ENCODE measurements at places on chromosomes 3 and 15. TPM values are rescaled to one million over a fixed set of nuclear protein-coding genes. Genes with fewer than 3 reads are reported as not detected.

The EEF1AKMT4 gene
- 4.0 TPM for total RNA-seq

The SNURF gene
- total RNA-seq, result 37.3 TPM

The FBXL22 gene
- 21.2 TPM for total RNA-seq

The SCAANT1 gene
- total RNA-seq, result not detected

The LYZL4 gene
- not detected for total RNA-seq

The OCA2 gene
- 8.0 TPM for total RNA-seq

The GABRR3 gene
- total RNA-seq, result not detected

The CX3CR1 gene
- total RNA-seq, result 0.28 TPM

The TNNC1 gene
- 1.5 TPM for total RNA-seq

The ZNF385D gene
- total RNA-seq, result 15.8 TPM

The CCR9 gene
- total RNA-seq, result not detected

The FGF7 gene
- total RNA-seq, result 63.6 TPM

The CPLX3 gene
- total RNA-seq, result not detected

The SLC7A14 gene
- not detected for total RNA-seq

The C3orf20 gene
- total RNA-seq, result not detected

The PLA2G4D gene
- not detected for total RNA-seq

The LMOD3 gene
- not detected for total RNA-seq

The SHC4 gene
- 16.1 TPM for total RNA-seq

The BUB1B gene
- 3.5 TPM for total RNA-seq

The C15orf62 gene
- total RNA-seq, result 0.54 TPM

The GABRA5 gene
- total RNA-seq, result not detected

The GOLGA8H gene
- total RNA-seq, result 0.68 TPM

The STAC gene
- 42.5 TPM for total RNA-seq

The FOXB1 gene
- total RNA-seq, result not detected

The PTH1R gene
- 8.9 TPM for total RNA-seq

The CFAP100 gene
- not detected for total RNA-seq

Measured in thoracic aorta (tissue), 2 donors.